ENCODE measurements at places on chromosomes 11 and 22.

- DNase-seq: no peak
These were observed 4.1 kb upstream of the CRACR2B start for GRCh38 chr11:823441-824291.

GRCh38 chr11:20159466-20160381 is 551 bp downstream of the DBX1 start:
- no peak for DNase-seq

DNA sequence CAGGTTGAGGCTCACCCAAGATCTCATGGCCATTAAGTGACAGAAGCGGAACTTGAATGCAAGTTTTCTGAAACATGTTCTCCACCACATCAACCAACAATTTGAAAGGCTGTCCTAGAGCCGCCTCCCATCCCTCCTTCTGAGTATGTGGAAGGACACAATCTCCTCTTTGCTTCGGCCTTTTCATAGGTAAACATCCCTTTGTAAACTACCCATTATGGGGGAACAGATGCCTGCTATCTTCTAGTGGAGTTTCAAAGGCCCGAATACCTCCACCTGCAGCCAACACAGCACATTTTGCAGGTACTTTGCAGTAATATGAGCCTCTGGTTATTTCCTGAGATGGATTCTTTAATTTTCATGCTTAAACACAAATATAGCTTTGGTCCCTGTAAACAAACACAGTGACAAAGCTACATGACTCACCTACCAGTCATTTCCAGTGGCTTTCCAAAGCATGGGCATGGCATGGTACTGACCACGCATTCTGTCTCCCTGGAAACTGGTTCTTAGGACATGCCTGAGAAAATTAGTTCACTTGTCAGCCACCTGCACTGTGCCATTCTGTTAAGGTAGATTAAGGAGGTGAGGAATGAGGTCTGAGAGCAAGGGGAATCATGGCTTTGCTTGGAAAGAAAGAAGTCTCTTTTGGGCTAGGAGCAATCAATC is 60.2 kb downstream of the EHF start:
- DNase-seq: no peak

GRCh38 chr11:134668076-134668475 is 256.0 kb upstream of the B3GAT1 start:
- DNase-seq: no peak

DNA sequence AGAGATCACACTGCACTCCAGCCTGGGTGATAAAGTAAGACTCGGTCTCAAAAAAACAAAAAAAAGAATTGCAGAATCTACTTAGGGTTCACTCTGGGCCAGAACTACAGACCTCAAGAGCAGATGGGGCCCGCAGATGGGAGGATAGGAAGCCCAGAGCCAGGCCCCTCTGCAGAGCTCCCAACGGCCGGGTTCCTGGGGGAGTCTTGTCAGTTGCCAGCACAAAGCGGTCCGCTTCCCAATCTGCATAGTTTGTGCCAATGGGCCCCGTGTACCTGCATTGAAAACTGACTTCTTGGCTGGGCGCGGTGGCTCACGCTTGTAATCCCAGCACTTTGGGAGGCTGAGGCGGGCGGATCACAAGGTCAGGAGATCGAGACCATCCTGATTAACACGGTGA is 1.7 kb upstream of the CHID1 start:
- DNase-seq: no peak

All from GOT3 (cell line).